Caki2 (cell line): ENCODE measurements at places on chromosomes 11 and 22.

- DNase-seq, result no peak
Measured at GRCh38 chr22:22099194-22099486, 116.6 kb upstream of the TOP3B start.

DNA sequence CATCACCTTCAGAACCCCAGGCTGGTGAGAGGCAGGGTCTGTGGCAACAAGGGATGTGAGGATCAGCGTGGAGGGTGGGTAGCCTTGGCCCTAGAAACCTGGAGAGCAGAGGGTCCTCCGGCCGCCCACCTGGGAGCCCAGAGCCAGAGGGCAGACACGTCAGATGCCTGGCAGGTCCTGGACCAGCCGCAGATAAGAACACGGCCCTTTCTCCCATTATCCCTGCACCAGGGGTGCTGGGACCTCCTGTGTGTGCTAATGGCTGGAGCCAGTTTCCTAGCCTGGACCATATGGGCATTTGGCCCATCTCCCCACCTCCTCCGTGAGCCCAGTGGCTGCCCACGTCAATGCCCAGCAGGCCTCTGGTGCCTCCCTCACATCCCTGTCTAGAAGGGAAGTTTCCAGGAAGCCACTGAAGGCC lies 88.4 kb downstream of the MORC2 start:
- no peak for DNase-seq

DNA sequence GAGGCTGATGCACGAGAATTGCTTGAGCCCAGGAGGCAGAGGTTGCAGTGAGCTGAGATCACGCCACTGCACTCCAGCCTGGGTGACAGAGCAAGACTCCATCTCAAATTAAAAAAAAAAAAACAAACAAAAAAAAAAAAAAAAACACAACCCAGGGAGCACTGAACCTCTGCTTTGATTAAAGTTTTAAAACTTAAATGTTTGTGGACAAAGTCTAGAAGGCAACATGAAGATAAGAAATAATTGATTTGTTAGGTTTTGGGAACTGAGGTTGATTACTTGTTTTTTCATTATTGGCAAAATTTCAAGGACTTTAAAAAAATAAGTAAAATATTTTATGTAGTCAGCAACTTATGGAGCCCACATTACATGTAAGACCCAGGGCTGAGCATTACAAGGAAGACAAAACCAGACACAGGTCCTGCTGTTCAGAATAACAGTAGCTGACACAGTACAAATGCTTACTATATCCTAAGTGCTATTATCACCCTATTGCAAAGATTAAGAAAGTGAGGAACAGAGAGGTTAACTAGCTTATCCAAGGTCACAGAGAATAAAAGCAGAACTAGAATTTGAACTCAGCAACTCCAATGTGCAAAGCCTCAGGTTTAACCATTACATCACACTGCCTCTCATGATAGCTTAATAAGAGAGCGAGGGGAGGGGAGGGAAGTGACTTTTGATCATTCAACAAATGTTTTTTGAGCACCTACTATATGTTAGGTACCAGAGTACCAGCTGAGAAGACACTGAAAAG lies 2.3 kb upstream of the CRY2 start:
- DNase-seq, result no peak

DNA sequence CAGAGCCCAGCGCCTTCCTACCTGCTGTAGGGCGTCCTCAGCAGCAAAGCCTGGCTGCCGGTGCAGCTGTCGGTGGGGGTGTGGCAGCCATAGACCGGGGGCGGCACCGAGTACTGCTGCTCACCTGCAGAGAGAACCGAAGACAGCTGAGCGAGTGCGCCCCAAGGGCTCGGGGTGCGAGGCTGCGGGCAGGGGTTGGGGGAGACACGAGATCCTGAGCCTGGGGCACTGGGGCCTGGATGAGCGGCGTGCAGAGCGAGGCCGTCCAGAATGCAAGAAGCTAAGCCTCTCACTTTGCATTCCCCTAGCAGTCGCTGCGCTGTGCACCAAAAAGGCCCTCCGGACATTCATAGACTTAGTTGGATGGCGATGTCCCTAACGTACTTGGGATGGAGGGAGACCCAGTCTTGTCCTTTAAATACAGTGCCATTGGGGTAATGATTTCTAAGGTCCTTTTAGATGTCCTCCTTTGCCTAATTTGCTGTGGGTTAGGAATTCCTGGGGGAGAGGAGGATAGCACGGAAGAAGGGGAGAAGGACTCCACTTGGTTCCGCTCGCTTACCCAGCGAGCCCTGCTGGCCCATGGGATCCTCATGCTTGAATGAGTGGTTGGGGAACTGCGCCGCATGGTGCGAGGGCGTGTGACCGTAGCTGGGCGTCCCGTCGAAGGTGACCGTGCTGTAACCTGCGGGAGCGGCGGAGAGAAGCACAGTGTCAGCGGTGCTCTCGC lies 7.2 kb downstream of the WT1 start:
- DNase-seq, result no peak

GRCh38 chr22:46025973-46026898 lies 49.3 kb upstream of the WNT7B start:
- DNase-seq, result no peak

- no peak for DNase-seq
Measured at GRCh38 chr11:57787006-57787604, 25.5 kb downstream of the CTNND1 start.

DNA sequence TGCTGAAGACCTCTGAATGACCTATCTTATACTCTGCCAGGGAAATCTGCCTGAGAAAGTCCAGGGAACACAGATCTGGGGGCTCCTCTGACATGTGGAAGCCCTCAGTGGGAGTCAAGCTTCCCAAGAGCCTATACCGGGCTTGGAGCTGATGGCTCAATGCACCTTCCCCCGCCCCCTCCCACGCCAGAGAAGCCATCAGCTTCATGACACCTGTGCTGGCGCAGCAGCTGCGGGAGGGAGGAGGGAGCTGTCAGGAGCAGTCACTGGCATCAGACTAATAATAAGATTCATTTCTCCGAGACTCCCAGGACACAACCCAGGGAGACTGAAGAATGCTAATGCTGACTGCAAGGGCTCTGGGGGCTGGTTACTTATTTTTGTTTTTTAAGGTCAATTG lies 47.8 kb downstream of the SPATA19 start:
- no peak for DNase-seq

DNA sequence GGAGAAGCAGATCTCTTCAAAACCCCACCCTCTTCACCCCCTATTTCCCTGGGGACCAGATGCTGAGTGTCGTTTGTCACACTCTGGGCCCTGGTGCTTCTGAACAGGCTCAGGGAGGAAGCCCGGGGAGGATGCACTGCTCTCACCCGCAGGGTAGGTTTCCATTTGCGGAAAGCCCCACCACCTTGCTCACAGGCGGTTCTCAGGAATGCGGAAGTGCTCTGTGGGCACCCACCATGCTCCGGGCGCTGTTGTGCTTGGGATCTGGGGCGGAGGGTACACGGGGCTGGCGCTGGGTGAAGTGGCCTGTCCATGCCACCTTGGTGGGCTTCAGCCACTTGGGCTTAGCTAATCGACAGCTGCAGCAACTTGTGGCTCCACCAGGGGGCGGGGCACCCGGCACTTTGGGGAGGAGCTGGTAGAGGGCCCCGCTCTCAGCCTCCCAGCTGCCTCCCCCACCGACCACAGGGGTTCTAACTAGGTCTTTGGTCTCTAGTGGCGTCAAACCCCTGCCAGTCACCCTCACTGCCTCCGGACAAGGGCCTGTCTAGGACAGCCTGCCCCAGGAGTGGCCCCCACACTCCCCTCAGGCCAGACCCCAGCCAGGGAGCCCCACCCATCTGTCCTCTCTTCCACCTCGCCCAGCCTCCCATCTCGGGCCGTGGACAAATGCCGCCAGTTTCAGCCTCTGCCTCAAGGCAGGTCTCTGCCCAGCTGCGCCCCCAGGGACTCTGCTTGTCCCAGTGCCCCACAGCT lies 7.4 kb downstream of the NDUFV1 start:
- DNase-seq, result no peak

DNA sequence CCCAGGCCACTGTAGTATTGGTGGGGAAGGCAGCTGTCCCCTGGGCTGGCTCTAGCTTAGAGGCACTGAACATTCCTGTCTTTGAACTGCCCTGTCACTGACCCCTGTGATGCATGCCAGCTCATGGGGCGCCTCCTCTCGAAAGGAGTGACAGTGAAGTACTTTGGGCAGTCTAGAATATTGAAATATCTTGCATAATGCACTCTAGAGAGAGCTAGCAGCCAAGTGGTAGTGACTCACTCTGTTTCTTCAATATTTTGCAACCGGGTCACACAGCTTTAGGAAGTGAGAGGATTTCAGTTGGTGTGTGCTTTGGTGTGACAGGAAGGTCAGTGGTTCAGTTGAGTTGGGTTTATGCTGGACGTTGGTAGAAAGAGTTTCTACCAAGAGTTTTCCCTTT lies 35.5 kb upstream of the ST14 start:
- peak; percentile 58 for DNase-seq

GRCh38 chr11:44627911-44628729 lies 62.7 kb downstream of the CD82 start:
- DNase-seq, result peak; percentile 26

GRCh38 chr11:107473792-107474191 lies 16.2 kb upstream of the CWF19L2 start:
- no peak for DNase-seq

GRCh38 chr11:131859538-131860210 lies 489.3 kb downstream of the NTM start:
- no peak for DNase-seq
